ENCODE measurements at places on chromosomes 13 and 19.
A peak's percentile ranks its signal among the peaks of the same experiment; 100 is the strongest.

GRCh38 chr19:11356676-11357550 is 1.7 kb downstream of the PLPPR2 start:
- DNase-seq: no peak

- DNase-seq: no peak
Measured at GRCh38 chr13:113033054-113033850, 64.2 kb downstream of the MCF2L start.

DNA sequence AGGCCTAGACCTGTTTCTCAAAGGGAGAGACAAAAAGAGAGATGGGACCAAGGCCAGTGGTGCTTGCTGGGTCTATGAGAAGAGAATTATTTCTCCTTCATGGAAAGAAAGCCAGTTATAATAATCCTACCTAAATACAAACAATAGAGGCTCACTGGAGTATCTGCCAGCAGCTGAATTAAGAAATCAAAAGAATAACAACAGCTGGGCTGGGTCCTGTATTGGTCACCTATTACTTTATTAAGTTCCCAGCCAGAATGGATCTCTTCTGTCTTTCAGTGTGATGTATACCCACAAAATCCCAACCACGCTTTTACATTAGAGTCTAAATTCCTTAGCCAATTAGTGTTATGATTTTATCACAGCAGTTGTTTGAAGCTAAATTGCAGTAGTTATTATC is 297.8 kb upstream of the DACH1 start:
- DNase-seq: no peak

GRCh38 chr19:37920591-37921450 is 13.8 kb downstream of the SIPA1L3 start:
- DNase-seq: no peak

DNA sequence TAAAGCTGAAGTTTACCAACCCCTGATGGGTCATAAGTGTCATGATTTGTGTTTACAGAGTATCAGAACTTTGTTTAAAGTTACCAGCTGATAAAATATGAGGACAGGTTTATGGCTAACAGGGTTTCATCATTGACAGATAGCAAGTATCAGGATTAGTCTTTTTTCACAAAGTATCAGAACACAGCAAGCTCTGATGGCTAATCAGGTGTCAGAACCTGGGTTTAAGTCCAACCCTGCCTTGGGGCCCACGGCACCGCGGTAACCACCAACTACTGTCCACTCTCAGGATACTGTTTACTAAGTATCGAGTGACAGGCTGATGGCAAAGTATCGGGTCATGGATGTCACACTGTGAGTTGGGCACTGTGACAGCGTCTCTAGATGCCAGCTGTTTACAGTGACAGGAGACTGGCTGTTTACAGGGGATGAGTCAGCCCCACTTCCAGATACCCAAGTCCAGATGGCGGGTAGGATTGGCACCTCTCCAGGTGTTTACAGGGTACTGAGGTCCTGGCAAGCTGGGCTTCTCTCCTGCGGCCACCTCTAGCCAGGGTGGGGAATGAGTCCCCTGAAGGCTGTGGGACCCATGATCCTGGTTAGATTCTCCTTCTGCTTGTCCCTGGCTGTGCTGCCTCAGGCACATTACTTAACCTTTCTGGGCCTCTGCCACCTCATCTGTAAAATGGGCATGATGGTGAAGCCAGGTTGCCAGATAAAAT is 21.8 kb downstream of the ARRDC2 start:
- DNase-seq: peak; percentile 63

DNA sequence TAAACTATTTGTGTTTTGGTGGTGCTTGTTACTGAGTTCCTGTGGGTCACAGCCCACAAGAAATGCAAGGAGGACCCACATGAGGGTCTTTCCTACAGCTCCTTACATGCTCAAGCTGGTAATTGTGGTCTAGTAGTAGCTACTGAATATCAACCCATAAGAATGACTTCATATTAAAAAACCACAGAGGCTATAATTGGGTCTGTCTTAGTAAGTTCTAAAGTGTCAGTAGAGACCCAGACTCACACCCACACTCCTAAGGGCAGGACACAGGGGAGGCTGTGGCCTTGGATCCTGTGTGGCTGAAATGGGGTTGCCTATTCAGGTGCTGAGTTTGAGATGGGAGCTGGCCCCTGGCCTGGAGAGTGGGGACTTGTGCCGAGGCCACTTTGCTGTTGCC is 19.6 kb downstream of the TFDP1 start:
- no peak for DNase-seq

- no peak for DNase-seq
Measured at GRCh38 chr19:2096034-2096479, at the start of gene MOB3A. Gene MOB3A (minus strand): TSS chr19:2096326. CDS start chr19:2078560, 17,766 bp downstream.

GRCh38 chr13:35191883-35192282 is 249.8 kb downstream of the NBEA start:
- no peak for DNase-seq

- no peak for DNase-seq
Measured at GRCh38 chr19:33300894-33301143, 1.5 kb downstream of the CEBPA start.

DNA sequence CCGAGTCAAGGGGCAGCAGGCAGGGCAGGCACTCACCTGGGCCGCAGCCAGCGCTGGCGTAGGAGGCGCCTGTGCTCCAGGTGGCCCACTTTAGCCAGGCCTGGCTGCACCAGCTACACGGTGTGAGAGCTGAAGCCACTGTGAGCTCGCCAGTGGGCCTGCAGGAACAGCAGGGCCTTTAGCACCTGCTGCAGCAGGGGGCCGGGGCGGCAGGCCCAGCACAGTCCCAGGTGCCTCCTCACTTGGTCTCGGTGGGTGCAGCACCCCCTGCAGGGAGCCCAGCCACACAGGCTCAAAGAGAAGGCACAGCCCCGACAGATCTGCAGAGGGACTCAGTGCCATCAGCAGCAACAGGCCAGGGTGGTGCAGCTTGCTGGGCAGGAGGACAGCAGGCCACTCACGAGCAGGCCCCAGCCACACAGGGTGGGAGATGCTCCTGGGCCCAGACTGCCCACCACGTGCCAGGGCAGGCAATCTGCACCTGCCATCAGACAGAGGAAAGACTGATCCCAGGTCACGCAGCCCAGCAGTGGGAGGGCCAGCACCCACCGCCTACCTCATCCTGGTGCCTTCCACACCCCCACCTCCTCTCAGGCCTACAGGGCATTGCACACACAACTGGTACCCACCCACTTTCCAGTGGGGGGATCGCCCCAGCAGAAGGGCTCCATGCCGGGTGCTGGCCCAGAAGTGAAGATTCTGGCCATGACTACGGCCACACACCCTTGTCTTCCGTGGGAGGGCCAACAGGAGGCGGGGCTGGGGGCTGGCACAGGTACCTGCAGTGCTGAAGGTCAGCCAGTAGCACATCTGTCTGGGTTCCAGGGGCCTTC is 15.8 kb downstream of the ARHGAP33 start:
- no peak for DNase-seq

DNA sequence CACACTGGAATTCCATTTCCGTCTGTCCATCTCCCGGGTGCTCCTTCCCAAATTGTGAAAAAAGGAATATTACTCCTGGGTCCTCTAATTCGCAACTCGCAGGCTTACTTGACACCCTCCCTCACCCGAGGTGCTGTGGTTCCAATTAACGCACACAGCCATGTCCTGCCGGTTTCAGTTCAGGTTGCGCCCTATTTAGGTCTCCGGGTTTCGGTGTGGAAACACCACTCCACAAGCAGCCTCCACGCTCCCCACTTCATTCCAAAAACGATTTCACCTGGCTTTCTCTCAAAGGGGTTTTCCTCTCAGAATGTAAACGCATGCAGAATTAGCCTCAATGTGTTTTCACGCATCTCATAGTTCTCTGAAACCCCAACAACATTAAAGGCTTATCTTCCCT is 37.9 kb downstream of the NAXD start:
- DNase-seq: no peak

DNA sequence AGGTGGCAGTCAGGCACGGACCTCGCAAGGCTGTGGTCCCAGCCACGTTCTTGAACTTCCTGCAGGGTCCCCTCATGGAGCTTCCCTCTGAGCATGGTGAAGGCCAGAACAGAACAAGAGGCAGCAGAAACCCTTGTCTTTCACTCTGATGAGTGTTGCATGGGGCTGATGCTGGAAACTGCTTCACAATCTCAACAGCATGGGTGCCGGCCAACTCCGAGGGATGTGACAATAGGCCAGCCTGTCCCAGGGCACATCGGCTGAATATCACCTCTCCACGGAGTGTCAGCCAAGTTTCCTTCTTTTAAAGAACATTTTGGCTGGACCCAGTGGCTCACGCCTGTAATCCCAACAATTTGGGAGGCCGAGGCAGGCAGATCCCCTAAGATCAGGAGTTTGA is 173.9 kb downstream of the FOXO1 start:
- DNase-seq: no peak

- DNase-seq: no peak
Measured at GRCh38 chr13:110885966-110886869, 28.7 kb downstream of the ANKRD10 start.

- no peak for DNase-seq
Measured at GRCh38 chr13:20624213-20624612, 57.3 kb downstream of the IFT88 start.

- no peak for DNase-seq
Measured at GRCh38 chr13:110648146-110648819, 32.9 kb downstream of the NAXD start.

DNA sequence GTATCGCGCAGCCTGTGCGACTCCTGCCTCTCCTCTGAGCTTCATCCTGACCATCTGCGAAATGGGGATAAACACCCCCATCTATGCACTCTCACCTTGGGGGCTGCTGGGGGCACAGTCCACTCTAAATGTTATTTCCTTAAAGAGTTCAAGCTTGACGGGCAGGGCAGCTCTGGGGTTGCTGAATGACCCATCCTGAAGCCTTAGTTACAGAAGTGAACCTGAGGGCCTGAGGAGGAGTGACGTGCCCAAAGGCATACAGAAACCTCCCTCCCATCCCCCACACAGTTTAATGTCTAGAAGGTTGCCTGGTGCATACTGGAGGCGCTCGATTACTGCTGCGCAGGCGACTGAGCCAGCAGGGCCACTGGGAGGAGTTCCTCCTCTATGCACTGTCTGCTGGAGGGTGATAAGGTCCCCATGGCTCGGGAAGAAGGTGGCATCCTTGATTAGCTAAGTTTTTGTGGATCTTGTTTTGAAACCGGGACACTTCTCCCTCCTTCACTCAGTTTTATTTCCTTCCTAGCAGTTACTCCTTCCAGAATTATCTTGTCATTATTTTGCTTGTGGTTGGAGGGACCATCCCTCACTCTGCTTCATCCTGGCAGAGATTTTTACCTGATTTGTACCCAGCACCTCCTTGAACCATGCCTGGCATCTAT is 572 bp upstream of the FKBP8 start:
- peak; percentile 71 for DNase-seq

- DNase-seq: no peak
Measured at GRCh38 chr19:7434391-7434790, 54.4 kb downstream of the PEX11G start.

- DNase-seq: peak; percentile 15
Measured at GRCh38 chr13:46721054-46721453, 75.9 kb downstream of the ESD start.
